ENCODE measurements at places on chromosomes 11 and 22.

DNA sequence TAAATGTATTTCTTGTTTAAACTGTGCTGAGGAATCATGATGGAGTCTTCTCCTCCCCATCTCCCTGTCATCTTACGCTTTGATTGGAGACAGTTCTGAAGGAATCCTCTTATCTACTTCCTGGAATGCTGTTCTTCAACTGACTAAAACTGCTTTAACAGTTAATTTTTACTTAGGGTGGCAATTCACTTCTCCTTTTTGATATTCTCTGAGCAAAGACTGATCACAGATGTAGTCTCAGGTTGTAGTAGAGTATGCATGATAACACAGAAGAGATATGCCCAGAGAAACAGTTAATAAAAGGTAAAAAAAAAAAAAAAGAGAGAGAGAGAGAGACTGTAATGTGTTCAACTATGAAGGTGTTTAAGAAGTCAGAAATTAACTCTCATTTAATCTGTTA lies 1.4 kb upstream of the CASP5 start:
- no peak for DNase-seq

GRCh38 chr11:125772834-125773505 lies 5.7 kb downstream of the PATE2 start:
- peak; percentile 5 for DNase-seq

GRCh38 chr11:128155590-128155989 lies 431.8 kb downstream of the ETS1 start:
- no peak for DNase-seq

DNA sequence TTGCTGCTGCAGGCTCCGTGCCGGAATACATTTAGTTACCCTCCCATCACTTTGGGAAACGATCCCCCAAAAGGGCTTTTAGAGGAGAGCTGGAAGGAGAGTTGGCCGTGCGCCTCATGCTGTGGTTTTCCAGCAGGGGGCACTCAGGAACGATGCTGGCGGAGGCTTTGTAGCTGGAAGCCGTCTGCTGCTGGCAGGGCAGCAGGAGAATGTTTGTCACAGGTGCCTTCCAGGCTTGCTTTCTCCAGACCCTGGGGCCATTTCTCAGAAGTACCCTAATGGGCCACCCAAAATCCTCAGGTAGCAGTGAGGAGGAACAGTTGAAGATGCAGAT lies 30.0 kb upstream of the CABP7 start:
- no peak for DNase-seq

DNA sequence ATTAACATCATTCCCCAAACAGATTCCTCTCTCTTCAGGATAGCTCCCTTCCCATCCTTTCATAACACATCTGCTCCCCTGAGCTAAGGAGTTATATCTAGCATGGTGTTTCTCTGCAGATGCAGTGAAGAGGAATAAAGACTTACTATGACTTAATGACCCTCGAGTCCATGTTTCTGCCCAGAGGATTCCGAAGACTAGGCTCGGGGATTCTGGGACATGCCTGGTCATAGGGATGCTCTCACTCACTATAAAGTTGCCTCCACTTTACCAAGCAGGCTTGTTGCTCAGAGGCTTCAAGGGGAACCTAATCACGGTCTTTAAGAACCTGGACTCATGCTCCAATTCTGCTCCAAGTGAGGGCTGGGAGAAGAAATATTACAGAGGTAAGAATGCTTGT lies at the start of gene OR52E4:
OR52E4 (plus strand) TSS at position 301 of the 400 bp plus-strand sequence. CDS start 3,664 bp downstream, outside the sequence.
- DNase-seq, result no peak

DNA sequence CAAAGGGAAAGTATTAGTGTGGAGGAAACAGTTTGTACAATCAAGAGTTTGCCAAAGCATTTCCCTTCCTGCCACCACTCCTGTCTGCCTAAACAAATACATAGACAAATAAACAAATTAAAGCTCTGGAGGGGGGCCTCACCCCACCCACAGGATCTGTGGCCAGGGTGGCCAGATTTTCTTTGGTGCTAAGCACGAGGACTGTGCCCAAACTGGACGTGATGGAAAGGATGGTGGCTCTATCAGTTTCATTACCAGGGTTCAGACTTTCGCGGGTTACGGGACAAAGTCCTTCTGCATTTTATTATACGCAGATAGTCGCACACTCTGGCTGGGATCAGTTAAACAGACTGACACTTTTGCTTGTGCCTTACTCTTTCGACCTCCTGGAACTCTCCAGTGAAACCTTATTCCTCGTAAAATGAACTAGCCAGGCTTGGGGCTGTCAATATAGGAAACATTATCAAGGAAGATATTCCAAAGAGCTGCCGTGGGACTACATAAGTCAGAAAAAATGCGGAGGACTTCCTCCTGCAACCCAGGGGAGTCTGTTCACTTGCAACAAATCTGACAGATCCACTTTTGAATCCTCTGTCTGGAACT lies 11.2 kb downstream of the BARX2 start:
- no peak for DNase-seq

GRCh38 chr22:31635638-31636306 lies 26.2 kb downstream of the PISD start:
- no peak for DNase-seq

- DNase-seq, result no peak
These were observed 49.5 kb downstream of the TP53I11 start for GRCh38 chr11:44901120-44901633.

DNA sequence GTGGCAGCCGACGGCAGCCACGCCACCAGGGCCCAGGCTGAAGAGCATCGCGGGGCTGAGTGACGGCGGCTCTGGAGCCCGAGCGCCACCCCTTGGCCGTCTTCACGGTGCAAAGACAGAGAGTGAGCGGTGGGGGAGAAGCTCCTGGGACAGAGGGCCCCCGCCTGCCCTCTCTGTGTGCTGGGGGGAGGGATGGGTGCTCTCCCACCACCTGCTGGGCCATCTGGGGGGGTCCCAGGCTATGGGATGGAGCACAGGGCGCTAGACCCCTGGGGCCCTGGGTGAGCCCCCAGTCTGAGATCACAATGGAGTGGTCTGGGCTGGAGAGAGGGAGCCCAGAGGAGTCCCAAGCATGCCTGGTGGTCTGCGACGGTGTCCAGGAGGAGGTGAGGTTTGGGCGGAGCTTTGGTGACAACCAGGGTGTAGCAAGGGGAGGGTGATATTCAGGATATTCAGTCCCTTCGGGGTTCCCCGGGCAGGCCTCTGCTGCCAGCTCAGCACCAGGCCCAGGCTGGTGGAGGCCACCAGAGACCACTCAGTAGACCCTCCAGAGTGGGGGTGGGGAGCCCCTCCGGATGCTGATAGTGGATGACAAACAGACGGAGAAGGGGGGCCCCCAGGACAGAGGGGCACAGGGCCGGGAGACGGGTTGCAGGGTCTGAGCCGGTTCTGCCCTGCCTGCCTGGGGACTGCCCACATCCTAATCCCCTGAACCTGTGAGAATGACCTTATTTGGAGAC lies 78.1 kb upstream of the PRR5 start:
- peak; percentile 16 for DNase-seq

DNA sequence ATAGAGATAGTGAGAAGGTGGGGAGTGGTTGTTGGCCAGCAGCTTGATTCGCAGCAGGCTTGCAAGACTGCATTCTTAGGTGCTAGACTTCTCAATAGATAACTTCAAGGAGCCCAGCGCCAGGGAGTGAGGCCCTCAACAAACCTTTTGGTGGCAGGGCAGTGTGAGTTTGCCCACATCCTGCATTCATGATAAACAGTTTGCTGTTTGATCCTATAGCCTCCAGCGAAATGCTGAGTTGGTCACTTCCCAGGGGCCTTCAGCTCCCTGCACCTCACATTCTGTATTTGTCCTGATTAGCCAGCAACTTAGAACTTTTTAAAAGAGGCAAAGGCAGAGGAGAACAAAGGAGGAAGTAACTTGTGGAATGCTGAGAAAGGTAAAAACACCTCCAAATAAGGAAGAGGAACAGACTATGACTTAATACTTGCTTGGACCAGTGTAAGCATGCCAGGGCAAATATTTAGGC lies 25.1 kb downstream of the OR10A6 start:
- no peak for DNase-seq

DNA sequence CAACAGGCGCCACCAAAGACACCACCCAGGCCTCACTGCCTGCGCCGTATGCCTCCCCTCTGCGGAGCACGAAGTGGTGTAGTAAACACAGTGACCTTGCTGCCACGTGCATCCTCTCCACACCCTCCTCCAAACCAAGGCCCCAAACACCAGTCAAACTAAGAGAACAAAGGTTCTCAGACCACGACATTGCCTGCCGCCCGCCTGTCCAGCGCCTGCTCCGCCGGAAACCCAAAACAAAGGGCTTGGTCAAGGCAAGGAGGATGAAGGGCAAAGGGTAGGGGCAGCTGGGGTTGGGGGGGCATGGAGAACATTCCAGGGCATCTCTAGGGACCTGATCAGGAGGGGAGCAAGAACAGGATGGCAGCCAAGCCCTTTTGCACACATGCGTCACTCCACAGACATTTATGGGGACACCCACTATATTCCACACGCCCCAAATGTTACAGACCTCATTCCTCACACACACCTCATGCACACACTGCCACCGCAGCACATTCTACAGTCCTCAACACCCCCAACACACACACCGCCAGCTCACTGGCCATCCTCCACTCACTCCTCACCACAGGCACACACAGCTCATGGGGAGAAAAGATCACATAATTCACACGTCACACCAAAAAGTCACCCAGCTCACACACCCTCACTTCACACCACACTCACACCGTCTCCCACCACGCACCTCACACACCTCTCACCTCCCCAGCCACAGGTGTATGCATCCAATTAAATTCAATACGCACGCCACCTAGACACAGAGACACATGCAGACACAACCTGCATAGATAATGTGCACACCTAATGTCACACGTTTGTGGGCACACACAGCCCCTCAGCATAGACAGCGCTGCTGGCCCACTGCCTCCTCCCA lies 34.5 kb downstream of the PDE2A start:
- no peak for DNase-seq

DNA sequence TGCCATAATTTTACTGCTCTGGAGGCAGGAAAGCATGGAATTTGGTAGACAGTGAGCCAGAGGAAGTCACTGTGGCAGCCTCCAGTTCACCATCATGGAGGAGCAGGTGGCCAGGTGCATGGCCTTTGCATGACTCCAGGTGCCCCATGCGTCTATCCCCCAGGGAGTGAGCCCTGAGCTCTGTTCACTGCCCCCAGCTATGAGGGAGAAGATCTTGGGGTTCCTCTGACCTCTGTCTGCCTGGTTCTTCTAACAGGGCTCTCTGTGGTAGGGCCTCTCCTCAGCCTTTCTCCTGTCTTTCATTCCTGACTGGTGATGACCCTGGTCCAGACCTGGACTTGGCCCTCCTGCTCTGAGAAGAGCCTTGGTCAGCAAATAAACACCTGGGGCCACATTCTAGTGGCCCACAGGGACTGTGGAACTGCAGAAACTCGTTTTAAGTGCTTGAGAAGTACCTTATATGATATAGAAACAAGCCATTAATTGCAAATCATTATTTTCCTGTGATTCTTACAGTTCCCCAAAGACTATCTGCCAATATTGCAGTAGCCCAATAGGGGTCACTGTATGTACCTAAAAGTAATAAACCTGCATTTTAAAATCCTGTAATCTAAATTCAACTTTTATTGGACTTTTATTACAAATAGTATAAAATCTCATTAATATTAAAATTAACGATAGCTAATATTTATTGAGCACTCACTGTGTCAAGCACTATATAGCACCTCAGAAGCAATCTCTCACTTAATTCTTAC lies 120.0 kb upstream of the SYT13 start:
- no peak for DNase-seq

DNA sequence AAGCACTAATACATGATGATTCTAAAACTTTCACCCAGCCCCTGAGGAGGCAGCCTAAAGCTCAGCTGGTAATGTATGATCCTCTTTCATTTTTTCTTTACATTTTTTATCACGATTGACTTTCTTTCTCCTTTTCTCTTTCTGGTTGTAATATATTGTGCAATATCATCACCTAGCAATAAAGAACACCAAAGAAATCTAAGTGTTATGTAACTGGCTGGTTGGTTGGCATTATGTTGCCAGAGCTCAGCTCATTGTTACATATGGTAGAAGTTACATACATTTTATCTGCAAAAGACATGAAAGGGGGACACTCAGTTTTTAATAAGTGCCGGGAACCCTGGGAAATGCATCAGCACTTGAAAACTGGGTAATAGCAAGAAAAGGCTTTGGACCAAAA lies 432.1 kb upstream of the DDI1 start:
- DNase-seq, result no peak

DNA sequence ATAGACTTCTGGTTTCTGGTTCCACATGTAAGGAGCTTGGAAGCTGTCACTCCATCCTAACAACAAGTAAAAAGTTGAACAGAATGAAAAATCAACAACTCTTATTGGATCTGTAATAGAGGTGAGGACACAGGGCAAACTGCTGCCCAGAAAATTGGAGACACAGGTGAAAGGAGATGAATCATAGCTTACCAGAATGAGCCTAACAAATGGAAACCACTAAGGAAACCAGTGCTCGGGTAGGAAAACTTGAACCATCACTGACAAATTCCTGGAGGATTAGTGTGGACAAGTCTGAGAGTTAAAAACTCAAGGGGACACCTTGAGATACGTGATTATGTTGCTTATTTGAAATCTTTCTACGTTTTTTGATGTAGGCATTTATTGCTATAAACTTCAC lies 52.1 kb downstream of the GDPD4 start:
- DNase-seq, result peak; percentile 15

DNA sequence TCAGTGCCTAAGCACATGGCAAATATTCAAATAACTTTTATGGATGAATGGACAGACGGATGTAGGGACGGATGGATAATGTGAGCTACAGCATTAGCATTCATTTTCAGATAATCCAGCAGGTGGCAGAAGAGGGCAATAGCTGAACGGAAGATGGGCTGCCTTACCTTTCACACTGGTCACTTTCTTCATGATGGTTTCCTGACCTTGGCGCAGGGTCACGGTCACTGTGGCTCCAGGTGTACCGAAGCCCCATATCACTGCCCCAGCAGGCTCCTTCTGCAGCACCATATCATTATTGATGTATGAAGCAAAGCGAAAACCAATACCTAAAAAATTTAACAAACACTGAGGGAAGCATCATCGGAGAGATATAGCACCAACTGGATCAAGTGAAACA lies 4.3 kb downstream of the SIAE start:
- DNase-seq, result peak; percentile 71

GRCh38 chr11:11157185-11157584 lies 195.9 kb downstream of the CSNK2A3 start:
- no peak for DNase-seq

- DNase-seq, result no peak
These were observed 181.1 kb downstream of the CTTN start for GRCh38 chr11:70579316-70579955.

DNA sequence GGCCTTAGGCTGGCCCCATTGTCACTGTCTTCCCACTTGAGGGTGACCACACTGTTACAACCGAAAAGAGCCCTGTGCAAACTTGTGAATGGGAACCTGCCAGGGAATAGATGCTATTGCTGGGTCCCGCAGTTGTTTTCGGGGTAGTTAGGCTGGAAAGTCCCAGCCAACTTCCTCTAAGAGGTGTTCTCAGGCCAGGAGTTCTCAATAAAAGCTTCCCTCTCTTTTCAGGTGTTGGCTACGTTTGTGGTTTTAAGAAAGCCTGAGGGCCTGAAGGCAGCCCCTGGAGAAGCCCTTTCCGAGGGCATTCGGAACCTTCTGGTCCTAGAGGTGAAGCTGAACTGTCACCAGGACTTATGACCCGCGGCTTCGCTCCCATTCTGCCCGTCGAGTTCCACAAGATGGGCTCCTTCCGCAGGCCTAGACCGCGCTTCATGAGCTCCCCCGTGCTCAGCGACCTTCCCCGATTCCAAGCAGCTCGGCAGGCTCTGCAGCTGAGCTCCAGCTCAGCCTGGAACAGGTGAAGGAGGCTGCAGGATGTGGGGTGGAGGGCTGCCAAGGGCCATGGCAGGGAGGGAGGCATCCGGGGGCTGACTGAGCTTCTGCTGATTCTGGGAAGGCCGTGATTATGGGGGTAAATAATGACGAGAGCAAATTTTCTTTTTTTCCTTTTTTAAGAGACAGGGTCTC lies 104.8 kb downstream of the PRR5L start:
- DNase-seq, result no peak
